ENCODE measurements at places on chromosomes 3 and 15.

- DNase-seq, result no peak
These were observed 5.5 kb upstream of the SACM1L start for GRCh38 chr3:45683417-45684326.

DNA sequence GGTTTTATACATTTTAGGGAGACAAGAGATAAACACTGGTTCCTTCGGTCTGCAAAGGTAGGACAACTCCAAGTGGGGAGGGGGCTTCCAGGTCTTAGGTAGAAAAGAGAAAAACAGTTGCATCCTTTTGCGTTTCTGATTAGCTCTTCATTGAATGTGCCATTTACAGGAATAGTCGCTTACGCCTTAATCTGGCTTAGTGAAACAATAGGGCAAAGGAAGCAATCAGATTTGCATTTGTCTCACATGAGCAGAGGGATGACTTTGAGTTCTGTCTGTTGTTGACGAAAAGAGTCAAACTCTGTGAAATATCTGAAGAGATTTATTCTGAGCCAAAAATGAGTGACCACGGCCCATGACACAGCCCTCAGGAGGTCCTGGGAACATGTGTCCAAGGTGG is 166.0 kb upstream of the ATP10A start:
- no peak for DNase-seq

- DNase-seq, result no peak
These were observed 76.1 kb upstream of the PHLDB2 start for GRCh38 chr3:111782943-111783342.

- no peak for DNase-seq
These were observed 102.3 kb upstream of the GOLGA6L6 start for GRCh38 chr15:20643829-20644425.

GRCh38 chr3:81666502-81667121 is 94.8 kb downstream of the GBE1 start:
- peak; percentile 64 for DNase-seq

DNA sequence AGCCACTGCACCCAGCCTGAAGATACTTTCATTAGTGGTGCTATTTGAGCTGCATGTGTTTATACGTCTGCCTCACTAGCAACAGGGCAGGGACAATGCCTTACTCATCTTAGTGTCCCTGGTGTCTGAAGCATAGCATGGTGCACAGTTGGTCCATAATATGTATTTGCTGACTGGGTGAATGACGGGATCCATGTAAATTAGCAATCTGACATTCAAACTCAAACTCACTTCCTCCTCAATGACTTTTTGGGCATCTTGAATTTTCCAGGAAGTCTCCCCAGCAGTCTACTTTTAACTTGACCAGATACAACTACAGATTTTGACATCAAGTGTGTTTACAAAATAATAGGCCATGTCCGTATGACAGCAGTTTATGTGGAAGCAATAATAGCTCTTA is 3.0 kb upstream of the LDHAL6B start:
- DNase-seq, result no peak

DNA sequence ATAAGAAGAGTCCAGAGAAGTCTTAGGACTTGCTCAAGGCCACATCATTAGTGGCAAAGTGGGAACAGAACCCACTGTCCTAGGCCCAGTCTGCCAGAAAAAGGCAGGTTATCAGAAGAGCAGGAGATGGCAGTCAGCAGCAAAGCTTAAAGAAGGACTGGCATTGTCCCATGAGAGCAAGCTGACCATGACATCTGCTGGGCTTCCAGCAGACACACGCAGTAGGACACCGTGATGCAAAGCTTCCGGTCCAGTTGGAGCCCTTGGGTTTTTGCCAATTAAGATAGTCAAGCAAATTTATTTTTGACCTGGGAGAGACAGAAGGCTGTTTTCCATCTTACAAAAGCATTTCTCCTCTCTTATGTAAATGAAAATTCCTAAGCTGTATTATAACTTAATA is 42.1 kb downstream of the ZBTB38 start:
- peak; percentile 84 for DNase-seq

DNA sequence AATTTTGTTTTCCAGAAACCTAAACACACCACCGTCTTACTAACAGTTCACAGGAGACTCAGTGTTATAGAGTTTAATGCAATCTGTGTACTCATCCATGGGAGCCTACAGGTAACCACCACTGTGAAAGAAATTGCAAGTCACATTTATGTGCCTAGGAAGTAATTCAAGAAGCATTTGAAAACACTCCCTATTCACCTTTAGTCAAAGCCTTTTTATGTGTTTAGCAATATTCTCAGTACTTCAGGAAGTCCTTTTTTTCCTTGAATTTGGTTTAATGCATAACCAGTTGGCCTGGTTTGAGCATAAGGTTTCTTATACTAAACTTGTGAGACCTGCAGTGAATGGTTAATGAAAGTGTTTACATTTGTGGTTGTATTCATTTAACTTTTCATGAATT is 346.1 kb downstream of the CHST2 start:
- DNase-seq, result no peak

DNA sequence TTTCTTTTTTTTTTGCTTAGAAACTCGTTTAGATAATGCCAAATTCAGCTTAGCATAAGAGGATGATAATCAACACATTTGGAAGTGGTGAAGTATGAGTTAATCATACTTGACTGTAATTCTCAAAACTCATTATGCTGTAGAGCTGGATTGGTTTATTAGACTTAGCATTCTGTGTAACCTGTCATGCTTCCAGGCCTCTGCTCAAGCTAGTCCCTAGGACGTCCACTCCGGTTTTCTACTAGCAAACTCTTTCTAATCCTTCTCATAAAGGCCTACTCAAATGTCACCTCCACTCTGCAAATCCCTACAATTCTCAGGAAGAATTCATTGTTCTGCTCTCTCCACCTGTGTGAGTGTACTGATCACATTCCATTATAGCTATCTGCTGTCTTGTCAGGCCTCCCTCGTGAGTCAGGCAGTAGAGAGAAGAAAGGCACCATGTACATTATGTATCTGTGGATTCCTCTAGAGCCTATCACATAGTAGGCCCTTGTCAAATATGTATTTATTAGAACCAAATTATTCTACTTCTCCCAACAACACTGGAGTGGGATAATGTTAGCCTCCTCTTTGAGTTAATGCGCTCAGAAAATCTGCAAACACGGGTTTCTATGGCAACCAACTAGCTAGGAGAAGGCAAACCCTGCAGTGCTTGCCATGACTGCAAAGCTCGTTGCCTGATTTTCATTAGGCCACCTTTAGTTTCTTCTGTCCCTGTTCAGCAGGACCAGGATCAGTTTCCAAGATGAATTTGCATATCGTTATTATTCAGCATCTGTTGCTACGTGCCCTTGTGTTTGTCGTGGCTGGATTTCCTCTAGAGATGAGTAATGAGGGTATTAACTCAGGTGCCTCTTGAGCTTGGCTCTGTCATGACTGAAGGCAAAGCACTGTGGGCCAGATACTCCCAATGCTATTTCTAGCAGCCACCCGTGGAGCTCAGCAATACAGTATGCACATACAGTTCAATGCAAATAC is 30.7 kb downstream of the ATP13A5 start:
- DNase-seq, result no peak

- DNase-seq, result no peak
These were observed 134.0 kb upstream of the THRB start for GRCh38 chr3:24628523-24629258.

DNA sequence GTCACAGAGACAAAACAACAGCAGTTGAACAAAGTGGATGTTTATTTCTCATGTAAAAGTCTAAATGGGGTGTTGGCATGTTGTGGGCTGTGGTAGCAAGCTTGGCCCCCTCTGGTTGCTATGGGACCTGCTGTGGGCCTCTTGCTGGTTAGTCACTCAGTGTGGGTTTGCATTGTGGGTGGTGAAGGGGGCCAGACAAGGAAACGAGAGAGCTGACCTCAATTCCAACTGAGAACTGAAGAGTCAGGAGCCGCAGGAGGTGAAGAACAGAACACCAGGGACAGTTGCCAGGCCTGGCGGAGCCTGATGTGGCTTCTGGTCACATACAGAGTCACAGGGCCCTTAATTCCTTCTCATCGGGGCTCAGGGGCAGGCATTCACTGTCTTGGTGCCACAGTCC is 1.9 kb upstream of the ADPGK start:
- no peak for DNase-seq

- DNase-seq, result no peak
These were observed 2.8 kb upstream of the DNAH1 start for GRCh38 chr3:52313188-52313773.

DNA sequence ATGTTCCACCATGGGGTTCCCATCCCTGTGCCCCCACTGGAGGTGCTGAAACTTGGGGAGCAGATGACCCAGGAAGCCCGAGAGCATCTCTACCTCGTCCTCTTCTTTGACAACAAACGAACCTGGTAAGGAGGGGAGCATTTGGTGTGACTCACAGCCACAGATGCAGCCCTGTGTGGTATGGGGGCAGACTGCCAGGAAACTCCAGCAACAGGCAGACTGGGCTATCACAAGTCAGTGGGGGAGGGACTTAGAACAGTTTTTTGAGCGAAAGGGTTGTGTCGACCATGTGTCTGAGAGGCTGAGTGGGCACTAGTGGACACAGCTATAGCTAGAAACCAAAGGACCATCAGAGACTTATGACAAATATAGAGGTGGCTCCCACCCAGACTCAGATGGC is 3.4 kb upstream of the OGG1 start:
- DNase-seq, result peak; percentile 59

GRCh38 chr3:69864766-69865165 is 125.5 kb downstream of the MITF start:
- no peak for DNase-seq

DNA sequence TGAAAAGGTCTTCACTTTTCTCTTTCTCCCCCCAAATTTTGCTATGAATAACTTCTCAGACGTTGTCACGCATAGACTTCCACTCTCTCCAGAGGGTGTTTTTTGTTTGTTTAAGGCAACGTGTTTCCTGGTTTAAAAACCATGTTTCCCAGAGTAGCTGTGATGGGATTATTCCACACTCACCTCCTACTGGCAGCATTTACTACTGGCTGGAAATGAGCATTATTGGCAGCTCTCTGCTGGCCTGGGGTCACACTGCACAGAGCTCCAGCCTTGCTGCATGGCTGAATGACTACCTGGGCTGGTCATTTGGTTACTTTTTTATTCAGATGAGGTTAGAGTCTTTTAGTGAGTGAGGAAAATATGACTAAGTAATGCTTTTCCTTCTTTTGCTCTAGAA is 65.2 kb downstream of the RARB start:
- DNase-seq, result peak; percentile 73

DNA sequence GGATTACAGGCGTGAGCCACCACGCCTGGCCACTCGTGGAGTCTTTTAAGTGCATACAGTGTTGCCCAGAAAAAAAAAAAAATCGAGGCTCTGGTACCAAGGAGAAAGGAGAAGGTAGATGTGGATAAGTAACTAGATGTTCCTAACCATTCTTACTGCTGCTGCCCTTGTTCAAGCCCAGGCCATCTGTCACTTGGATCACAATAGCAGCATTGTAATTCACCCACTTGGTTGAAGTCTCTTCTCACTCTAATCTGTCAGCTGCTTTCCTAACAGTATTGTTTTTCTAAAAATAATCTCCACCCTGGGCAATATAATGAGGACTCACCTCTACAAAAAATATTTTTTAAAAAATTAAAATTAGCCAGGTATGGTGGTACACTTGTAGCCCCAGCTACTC is 58.0 kb upstream of the CRTC3 start:
- no peak for DNase-seq

DNA sequence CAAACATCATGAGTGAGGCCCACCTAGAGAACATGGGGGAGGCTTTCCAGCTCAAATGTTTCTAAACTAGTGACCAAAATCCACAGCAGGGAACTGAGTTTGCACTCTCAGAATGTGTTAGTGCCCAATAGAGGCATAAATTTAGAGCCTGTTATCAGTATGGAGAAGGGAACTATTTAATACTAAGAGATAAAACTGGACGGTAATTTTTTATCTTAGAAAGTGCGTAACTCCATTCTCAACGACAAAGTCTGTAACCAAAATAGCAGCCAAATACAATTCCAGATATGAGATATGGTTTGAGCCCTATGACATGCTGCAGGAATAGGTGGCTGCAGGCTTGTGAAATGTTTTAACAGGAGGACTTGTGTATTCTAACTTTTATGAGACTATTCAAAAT is 3.5 kb downstream of the B3GALNT1 start:
- DNase-seq, result no peak

DNA sequence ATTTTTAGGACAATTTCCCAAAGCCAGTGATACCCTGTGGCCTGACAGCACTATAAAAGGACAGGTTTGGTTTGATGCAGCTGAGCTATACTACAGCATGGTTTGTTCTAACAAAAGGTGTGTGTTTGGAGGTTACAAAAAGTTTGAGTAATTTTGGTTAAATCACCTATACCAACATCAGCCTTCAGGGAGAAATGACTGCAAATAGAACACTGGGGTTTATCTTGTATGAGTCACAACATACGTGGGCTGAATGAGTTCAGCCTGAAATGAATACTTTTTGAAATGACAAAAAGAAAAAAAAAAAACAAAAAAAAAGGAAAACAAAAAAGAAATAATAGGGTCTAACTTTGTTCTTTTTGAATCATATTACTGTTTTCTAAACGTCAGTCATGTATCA is 345.7 kb downstream of the CNTN3 start:
- DNase-seq, result peak; percentile 47

GRCh38 chr3:19399356-19399755 is 251.0 kb downstream of the KCNH8 start:
- no peak for DNase-seq

GRCh38 chr3:36906504-36907149 is 38.2 kb downstream of the TRANK1 start:
- DNase-seq, result peak; percentile 68

DNA sequence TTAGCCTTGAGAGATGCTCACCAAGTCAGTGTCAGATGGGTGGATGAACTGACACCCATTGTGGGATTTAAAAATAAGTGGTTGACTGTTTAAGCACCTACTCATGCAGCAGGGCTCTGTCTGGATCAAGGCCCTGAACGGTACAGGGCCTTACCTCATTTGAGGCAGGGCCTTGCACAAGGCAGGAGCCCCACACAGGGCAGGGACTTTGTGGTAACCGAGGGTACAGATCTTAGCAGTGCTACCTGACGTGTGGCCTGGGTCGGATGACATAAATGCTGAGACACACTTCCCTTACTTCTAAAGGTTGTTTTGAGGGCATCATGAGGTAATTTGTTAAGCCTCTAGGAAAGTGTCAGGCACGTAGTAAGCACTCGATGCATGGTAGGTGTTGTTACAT is 59.5 kb upstream of the PLXNA1 start:
- DNase-seq, result no peak

DNA sequence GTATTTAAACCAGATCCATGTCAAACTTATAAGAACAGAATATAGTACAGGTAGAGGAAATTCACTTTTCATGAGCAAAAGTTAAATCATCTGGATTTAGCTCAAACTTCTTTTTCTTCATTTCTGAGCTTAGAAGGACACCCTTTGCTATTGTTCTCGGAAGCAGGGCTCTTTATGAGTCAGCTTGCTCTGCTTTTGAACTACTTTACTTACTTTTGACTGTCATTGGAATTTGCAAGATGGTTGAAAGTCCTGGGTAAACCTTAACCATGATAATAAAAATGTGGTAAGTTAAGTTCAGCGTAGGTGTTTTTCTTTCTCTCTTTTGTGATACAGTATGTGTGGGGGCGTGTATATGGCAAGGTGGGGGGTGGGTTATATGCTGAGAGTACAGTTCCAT is 312.7 kb upstream of the DPH6 start:
- peak; percentile 10 for DNase-seq

GRCh38 chr3:154678041-154678654 is 248.2 kb upstream of the GPR149 start:
- DNase-seq, result no peak

- DNase-seq, result no peak
These were observed 7.4 kb upstream of the SST start for GRCh38 chr3:187677604-187678003.

Measured in fibroblast of the aortic adventitia (primary cell).